ENCODE measurements at places on chromosomes 12 and 14.

- DNase-seq: no peak
Observed at GRCh38 chr12:124422142-124422569, 127.3 kb downstream of the RFLNA start.

- no peak for DNase-seq
Observed at GRCh38 chr14:92659765-92660561, 88.5 kb downstream of the LGMN start.

GRCh38 chr12:9615420-9616136 is 7.9 kb upstream of the KLRB1 start:
- no peak for DNase-seq

DNA sequence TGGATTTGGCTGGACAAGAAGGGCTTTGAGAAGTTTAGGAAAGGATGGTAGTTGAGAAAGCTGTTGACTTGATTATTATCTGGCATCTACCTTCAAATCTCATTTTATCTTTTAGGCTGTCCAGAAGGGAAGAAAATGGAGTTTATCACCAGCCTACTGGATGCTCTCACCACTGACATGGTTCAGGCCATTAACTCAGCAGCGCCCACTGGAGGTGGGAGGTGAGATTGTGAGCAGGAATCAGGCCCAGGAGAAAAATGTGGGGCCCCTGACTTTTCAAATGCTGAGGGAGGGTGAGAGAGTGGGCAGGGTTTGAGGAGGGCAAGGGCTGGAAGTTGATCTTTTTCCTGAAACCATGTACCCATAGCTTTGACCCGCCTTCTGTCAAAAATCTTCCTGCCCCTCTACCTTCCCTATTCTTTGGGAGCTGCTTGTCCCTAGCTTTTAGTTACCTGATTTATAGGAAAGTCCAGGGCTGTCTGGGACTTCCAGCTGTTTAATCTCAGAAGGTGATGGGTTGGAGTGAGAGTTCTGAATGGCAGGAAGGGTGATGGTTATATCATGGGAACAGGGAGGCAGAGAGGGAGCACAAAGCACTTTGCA is 134.2 kb downstream of the SMOC1 start:
- no peak for DNase-seq

GRCh38 chr12:121182222-121182893 is 27.6 kb upstream of the P2RX4 start:
- DNase-seq: no peak

DNA sequence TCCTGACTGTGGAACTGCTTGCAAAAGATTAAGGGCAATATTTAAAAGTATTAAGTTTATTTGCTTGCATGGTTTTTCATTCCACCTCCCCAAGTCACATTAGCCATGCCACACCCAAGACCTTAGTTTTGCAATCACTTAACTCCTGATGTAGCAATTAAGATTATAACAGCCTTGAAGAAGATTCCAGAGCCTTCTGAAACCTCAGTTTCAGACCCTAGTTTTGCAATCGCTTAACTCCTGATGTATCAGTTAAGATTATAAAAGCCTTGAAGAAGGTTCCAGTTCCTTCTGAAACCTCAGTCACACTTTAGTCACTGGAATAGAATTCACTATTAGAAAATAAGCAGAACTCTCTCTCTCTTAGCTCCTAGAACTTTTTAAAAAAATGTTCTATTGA is 42.7 kb upstream of the DCN start:
- DNase-seq: no peak

DNA sequence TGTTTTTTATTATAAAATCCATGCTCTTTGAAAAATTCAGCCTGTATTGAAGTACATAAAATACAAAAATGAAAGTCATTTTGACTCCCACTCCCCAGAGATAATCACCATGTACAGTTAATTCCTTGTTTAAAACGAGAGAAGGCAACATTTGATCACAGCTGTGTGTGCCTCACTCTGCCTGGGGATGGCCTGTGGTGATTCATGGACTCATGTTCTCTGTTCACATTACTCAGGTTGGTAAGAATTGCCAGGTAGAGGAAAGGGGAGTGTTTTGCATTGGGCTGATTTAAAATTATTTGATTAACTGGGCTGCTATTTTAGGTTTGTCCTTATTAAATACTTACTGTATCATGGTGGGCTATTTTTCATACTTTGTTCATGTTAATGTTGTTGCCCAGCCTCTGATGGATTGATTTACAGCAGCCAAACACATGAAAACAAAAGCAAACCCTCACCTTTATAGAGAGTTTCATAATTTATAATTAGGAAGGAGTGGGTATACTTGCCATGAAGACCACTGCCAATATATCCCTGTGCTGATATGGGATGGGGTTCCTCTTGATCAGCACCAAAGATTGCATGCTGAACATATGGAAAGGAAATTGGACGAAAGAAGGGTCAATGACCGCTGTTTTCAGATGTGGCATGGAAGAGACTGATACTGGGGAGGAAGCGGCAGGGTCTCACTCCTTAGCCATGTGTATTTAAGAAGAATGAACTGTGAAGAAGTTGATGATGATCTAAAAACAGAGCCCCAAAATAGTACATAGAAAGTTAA is 3.0 kb downstream of the ZBTB1 start:
- DNase-seq: no peak

- no peak for DNase-seq
Observed at GRCh38 chr12:53952871-53953734, 1.6 kb upstream of the HOXC12 start.

- peak; percentile 96 for DNase-seq
Observed at GRCh38 chr14:98953551-98954348, 318.2 kb downstream of the BCL11B start.

- no peak for DNase-seq
Observed at GRCh38 chr12:88575361-88575970, 4.8 kb downstream of the KITLG start.

GRCh38 chr14:55572578-55572977 is 7.4 kb upstream of the KTN1 start:
- no peak for DNase-seq

DNA sequence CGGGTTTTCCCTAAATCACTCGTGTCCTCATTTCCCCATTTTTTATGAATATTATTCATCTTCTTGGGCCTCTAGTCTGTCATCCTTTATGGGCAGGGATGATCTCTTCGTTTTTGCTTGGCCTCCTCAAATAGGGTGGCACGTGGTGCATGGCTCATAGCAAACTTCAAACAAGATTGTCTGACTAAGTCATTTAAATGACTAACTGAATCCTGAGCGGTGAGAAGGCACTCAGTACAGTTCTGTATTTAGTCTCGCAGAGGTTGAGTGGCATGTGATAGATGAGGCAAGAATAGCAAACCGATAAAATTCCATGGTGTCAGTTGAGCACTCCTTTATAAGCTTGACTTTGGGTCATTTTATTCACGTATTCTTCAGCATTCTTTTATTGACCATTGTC is 5.7 kb upstream of the JDP2 start:
- DNase-seq: no peak

DNA sequence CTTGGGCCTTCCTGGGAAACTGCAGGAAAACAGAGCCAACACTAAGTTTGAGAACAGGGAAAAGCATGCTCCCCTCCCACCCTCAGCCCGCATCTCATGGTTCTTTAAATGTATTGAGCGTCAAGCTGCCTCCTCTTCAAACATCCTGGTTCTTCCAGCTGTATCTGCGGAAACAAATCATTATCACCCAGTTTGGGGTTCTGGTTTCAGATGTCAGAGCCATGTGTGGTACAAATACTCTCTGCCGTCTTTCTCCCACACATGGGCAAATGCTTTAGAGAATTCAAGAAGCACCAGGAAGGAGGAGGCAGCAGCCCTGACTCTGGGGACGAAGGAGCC is 29.1 kb downstream of the JDP2 start:
- DNase-seq: no peak

- DNase-seq: no peak
Observed at GRCh38 chr12:50401500-50402081, 906 bp downstream of the LARP4 start.

GRCh38 chr12:1937481-1938224 is 19.2 kb upstream of the CACNA2D4 start:
- DNase-seq: peak; percentile 25

DNA sequence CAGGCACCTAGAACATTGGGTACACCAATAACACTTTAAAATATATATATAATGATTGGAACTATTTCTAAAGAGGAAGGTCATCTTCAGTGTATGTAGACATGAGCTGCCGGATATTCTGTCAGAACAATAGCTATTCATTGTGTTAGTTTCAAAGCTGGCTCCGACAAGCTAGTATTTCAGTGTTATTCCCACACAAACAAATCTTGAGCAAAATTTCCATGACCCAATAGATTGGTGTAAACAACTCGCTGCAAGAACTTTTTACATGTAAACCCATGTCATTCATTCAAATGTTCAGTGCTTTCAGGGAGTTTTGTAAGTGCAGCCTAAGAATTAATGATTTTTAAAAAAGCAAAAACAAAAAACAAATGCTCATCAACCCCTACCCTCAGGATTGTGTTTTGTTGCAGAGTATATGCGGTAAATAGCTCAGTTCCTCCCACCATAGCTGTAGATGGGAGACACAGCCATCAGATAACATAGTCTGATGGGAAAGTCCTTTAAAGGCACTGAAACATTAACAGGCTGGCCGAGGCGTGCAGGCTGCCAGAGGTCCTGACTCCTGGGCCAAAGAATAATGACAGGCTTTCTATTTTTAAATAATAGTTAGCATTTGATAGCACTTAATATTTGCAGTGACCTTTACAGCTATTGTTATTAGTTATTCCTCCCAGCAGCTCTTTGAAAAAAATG is 150.3 kb upstream of the ARHGAP5 start:
- DNase-seq: no peak

DNA sequence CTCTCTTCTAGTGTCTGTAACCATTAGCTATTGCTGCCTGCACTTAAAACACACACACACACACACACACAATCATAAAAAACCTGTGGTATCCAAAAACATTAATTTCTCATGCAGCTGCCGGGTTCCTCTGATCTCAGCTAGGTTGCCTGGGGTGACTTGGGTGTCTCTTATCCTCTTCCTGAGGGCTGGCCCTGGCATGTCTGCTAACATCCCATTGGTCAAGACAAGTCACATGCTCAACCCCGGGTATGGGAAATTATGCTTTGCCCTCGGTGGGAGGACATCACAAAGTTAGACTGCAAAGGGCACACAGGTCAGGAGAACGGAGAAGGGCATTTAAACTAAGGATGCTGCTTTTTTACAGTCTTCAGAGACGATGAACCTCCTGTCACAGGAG is 55.7 kb downstream of the TRPV4 start:
- no peak for DNase-seq

DNA sequence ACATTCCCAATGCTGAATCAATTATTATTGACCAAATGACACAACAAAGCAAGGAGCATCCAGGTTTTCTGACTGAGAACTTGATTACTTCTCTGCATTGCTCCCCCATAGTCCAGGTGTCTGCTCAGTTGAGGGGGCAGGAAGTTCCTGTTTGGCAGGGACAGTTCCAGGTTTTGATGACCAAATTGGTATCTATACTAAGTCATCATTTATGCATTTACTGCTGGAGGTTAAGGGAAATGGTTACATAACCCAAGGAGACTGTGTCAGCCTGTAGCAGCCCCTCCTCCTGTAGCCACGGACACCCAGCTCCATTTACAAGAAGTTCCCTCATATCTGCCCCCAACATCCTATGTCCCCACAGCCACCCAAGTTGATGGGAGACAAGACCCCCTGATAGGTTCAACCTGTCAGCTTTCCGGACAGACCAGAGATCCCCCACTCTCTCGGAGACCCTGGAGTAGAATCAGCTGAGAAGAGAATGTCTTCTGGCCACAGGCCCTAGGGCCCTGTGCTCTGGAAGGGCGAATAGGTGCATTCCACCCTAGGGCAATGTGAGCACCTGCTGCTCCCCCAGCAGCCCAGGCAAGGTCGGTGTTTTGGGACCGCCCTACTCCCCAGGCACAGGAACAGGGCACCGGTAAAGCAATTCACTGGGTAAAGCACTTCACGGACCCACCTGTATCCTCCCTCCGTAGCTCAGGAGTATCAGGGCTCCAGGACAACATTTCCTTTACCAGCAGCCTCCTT is 23.6 kb downstream of the IRF2BPL start:
- no peak for DNase-seq

DNA sequence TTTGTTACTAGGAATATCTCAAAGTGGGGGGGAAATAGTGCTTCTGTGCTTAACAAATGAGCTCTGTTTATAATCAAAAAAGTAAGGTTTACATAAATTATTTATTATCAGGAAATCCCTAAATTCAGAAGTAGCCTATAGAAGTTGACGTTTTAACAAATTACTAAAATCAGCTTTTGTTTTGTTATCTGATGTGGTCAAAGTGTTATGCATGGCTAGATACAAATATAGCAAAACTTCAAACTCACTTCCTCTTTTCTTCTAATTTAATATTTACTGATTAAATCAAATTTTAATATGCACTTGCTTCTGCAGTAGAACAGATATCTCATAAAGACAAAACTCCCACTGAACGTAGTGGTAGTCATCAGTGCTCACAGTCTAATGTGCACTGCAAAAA is 47.5 kb downstream of the GARIN6 start:
- no peak for DNase-seq

DNA sequence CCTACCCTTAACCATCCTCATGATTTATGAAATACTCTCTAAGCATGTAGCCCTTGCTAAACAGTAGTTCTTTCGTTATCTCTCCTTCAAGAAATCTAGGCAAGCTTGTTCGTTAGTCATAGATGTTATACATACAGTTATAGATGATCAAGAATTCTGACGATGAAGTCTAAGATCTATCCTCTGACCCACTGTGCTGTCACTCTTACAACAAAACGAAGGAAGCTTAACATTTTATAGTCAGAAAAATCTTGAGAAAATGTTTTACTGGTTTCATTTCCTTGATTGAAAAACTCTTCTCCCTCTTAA is 68.9 kb downstream of the SPPL3 start:
- no peak for DNase-seq

DNA sequence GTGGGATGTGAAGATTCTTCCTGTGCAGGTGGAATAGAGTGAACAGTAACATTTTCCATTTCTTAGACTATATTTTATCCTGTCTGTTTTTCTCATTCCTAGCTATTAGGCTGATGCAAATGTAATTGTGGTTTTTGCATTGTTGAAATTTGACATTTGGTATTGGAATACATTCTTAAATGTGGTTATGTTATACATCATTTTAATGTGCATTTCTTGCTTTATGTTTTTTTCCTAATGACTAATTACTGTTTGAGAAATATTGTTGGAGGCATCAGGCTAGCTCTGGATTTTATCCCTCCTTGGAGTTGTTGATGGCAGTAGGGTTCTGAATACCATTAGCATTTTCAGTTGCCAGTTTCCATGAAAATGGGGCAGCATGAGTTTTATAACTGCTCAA is 75.9 kb upstream of the GNG2 start:
- DNase-seq: no peak
